ENCODE measurements at places on chromosomes 7 and 10.
A peak's percentile ranks its signal among the peaks of the same experiment; 100 is the strongest.

- no peak for DNase-seq
Observed at GRCh38 chr7:111796671-111797070, 234.4 kb upstream of the IMMP2L start.

GRCh38 chr7:134908289-134908688 lies 78.0 kb upstream of the AGBL3 start:
- peak; percentile 29 for DNase-seq

DNA sequence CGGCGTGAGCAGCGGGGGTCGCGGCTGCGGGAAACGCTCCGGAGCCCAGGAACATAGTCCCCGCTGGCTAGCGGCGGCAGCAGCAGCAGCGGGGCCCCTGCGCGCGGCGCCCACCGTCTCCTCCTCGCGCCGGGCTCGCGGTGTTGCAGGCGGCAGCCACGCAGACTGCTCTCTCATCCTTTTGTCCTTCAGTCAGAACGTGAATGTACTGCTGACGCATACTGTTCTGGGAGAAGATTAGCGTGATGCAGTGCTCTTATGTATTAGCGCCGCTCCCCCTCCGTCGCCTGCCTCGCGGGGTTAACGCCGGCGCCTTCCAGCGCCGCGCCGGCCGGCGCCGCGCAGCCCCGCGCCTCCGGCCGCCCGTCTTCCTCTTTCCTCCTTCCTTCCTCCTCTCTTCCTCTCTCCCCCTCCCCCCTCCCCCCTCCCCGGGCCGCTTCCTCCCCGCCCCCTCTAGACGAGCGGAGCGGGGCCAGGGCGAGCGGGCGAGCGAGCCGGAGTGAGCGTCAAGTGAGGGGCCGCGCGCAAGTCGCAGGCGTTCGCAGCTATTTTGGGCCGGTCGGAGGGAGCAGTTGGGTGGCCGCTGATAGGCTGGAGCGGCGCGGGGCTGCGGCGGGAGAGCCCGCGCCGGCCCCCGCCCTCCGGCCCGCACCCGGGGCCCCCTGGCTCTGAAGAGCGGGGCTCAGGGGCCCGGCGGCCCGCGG lies 816 bp upstream of the LRRC4 start:
- peak; percentile 47 for DNase-seq

- no peak for DNase-seq
Observed at GRCh38 chr10:29731760-29732159, 97.0 kb upstream of the SVIL start.

- no peak for DNase-seq
Observed at GRCh38 chr10:31290386-31290785, 28.6 kb upstream of the ZEB1 start.

GRCh38 chr7:7653593-7654187 lies 13.1 kb downstream of the UMAD1 start:
- DNase-seq, result no peak

DNA sequence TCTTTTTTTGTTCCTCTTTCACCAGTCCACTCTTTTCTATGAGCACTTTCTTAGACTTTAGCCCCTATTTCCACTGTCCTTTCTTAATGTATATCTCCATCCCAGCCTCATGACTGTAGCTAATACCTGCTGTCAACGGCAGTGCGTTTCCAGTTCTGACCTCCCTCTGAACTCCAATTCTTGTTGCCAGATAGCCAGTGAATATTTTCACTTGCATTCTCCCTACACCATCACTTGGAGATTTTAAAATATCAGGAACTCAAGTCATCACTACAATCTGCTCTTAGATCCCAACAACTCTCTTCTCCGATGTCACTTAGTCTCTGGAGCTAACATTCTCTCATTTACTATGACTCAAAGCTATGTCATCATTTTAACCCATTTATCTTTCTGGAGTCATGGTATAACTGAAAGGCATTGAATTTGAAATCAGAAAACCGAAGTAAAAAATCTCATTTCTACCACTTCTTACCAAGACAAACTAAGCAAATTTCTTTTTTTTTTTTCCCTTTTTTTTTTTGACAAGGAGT lies 5.1 kb upstream of the SLC16A12 start:
- DNase-seq, result no peak

DNA sequence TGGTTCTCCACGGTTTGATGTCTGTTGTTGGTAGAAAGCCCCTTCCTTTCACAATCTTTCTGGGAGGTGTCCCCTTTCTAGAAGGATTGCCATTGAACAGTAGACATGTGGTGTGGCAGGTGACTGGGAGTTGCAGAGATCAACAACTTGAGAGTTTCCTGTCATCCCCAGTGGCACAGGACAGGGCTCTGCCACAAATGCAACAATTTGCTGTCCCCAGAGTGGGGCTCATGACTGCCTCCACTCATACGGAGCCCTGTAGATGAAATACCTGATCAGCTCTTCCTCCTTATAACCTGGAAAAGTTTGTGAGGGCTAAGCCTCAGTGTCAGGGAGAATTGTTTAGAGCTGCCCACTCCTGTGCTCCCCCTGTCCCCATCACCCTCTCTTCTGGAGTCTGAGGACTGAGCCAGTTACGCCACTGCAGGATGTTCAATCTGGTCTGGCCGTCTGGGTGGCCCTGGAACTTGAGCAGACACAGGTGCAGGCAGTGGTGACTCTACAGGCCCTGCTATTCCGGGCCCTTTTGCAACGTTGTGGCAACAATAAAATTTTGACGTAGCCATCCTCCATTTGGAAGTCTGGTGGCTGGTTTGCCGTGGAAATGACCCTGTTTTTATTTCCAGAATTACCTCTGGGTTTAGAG lies 6.5 kb downstream of the DBNL start:
- no peak for DNase-seq

- no peak for DNase-seq
Observed at GRCh38 chr10:120460776-120461175, 3.7 kb downstream of the PLPP4 start.

GRCh38 chr7:108094346-108094745 lies 35.8 kb downstream of the LAMB4 start:
- no peak for DNase-seq

GRCh38 chr10:121084675-121085070 lies 233.5 kb downstream of the WDR11 start:
- DNase-seq, result no peak

DNA sequence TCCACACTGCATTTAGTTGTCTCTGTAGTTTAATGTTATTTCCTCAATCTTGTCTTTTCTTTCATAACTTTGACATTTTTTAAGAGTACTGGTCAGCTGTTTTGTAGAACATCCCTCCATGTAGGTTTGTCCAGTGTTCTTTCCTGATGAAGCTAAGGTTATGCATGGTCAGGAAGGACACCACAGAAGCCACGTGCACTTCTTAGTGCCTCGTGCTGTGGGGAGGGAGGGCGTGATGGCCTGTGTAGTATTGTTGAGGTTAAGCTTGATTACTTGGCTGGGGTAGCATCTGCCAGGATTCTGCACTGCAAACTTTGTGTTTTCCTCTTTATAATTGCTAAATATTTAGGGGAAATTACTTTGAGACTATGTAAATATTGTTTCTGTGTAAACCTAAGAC lies 48.3 kb downstream of the MCMBP start:
- DNase-seq, result no peak

GRCh38 chr10:119919826-119920225 lies 27.3 kb downstream of the SEC23IP start:
- peak; percentile 18 for DNase-seq

GRCh38 chr10:75512203-75512933 lies 80.9 kb downstream of the LRMDA start:
- DNase-seq, result no peak

DNA sequence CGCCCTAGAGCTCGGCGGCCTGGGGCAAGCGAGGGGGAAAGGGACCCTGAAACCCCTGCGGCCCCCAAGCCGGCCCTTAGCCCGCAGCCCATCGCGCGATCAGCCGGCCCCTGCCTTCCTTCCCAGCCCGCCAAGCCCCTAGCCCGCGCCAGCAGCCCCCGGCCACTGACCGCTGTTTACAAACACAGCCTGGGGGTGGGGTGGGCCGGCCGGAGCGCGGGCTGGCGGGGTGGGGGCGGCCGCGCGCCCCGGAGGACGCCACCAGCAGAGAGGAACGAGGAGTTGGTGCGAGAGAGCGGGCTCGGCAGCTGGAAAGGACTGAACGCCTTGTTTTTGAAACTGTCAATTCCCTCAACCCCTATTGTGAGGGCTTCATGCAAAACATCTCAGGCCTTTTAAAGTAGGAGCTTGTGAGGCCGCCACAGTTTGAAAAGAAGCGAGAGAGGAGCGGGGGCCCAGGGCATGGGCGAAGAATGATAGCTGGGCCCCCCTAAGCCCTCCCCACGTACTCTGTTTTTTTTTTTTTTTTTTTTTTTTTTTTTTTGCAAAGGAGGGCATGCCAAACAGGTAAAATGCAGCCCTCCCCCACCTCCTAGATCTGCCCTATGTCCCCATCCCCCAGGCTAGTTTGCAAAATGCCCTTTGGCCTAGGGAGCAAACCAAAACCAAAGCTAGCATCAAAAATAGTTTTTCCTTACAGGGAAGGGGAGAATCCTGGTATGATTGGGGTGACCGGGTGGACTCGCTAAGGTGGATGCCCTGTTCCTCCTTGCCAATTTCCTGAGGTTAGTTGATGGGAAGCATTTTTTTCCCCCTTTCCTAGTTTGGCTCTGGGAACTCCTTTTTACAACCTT lies 15.0 kb downstream of the SKIDA1 start:
- no peak for DNase-seq

GRCh38 chr7:41027428-41028115 lies 675.3 kb downstream of the INHBA start:
- DNase-seq, result no peak

DNA sequence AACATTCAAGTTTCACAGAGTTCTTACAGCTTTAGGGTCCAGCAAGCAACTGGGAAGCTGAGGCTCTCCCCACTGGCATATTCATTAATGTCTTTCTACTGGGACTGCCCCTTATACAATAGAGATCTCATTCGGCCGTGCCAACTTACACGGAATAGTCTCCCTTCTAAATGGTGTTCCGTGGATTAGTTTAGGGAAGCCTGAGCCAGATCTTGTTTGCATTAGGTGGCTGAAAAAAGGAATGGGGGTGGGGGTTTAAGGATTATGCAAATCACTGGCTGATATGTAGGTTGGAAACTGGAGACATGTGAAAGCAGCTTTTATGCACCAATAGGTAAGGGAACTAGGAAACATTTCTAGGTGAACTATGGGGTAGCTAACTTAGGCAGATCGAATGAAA lies 218.3 kb downstream of the TRIL start:
- no peak for DNase-seq

DNA sequence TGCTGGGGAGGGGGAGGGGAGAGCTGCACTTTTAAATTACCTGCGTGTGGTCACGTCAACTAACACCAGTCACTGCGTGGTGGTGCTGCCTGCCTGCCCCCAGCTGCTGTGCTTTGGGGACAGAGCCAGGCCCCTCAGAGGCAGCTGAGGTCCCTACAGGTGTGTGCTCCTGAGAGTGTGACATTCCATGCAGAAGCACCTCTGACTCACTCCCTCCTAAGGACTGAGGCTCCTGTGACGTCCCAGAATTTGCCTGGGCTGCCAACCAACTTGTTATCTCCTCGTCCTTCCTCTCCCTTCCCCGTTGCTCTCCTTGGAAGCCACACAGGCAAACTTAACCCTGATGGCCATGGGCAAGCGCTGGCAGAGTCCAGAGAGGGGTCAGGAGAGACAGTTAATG lies 563.0 kb downstream of the PARD3 start:
- DNase-seq, result no peak

- DNase-seq, result no peak
Observed at GRCh38 chr10:5905854-5906507, 15.9 kb downstream of the FBH1 start.

DNA sequence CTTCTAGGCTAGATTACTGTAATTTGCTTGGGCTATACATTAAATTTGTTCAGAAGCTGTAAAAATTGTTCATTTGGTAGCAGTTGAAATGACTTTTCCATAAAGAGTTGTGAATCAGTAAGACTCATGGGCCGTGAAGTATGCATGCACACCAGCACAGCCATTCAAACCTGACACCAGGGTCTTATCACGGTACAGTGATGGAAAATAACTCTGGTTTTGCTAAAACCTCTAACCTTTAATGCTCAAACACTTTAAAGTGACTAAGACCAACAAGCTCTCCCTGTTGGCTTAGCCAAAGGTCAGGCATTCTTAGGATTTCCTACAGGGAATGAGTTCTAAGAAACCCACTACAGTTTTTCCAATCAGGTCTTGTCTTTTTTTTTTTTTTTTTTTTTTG lies 11.5 kb downstream of the ARL3 start:
- no peak for DNase-seq

GRCh38 chr7:94178230-94178629 lies 174.1 kb upstream of the BET1 start:
- DNase-seq, result no peak

GRCh38 chr7:55423891-55424290 lies 58.8 kb downstream of the LANCL2 start:
- no peak for DNase-seq

- no peak for DNase-seq
Observed at GRCh38 chr10:130834573-130834972, 476.9 kb downstream of the TCERG1L start.

GRCh38 chr7:124250297-124251034 lies 217.6 kb upstream of the TMEM229A start:
- peak; percentile 44 for DNase-seq

- no peak for DNase-seq
Observed at GRCh38 chr7:131212114-131212513, 115.6 kb upstream of the MKLN1 start.

GRCh38 chr10:28839600-28840007 lies 162.3 kb downstream of the BAMBI start:
- no peak for DNase-seq

GRCh38 chr7:101113836-101114235 lies 13.1 kb upstream of the SERPINE1 start:
- DNase-seq, result no peak

DNA sequence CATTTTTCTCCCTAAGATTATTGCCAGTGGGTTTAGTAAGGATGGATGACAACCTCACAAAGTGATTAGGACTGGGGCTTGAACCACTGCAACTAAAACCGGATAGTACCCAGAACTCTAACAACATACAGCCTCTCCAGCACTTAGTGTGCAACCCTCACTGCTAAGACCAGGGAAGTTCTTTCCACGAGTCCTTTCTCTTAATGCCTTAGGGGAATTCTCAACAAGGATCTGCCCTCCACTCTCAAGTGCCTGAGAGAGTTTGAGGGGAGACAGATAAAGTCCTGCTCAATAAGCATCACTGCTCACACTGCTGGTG lies 104.6 kb downstream of the NRP1 start:
- DNase-seq, result no peak

GRCh38 chr10:84521468-84521867 lies 193.1 kb downstream of the CCSER2 start:
- DNase-seq, result no peak

DNA sequence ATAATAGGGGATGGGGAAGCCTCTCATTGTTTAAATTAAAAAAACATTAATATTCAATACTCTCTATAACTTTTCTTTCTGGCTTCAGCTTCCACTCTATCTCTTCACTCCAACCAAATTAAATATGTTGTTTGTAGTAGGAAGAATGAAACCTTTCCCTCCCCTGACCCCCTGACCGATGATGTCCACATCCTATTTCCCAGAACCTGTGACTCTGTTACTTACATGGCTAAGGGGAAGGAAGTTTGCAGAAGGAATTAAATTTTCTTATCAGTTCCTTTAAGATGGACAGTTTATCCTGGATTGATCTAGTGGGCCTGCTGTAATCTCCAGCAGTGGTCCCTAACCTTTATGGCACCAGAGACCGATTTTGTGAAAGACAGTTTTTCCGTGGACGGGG lies 130.0 kb downstream of the PLXDC2 start:
- DNase-seq, result no peak
